ENCODE measurements at places on chromosomes 2 and 18.

DNA sequence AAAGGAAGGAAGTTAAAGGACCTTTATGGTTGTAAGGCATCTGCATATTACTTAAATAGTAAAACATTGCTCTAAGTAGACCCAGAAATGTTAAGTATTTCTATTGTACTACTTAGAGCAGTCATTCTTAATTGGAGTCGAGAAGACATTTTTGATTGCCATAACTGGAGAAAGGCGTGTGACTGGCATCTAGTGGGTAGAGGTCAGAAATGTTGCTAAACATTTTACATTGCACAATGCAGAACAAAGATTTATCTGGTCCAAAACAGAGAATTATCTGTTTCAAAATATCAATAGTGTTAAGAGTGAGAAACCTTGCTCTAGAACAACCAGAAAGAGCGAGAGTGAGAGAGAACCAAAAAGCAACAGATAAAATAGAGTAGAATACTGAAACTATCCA, 23.3 kb upstream of the ROCK1 start:
- no peak for DNase-seq

GRCh38 chr18:63447066-63447465, 24.8 kb upstream of the VPS4B start:
- no peak for DNase-seq

- no peak for DNase-seq
Measured at GRCh38 chr2:219076253-219076652, 15.5 kb upstream of the IHH start.

DNA sequence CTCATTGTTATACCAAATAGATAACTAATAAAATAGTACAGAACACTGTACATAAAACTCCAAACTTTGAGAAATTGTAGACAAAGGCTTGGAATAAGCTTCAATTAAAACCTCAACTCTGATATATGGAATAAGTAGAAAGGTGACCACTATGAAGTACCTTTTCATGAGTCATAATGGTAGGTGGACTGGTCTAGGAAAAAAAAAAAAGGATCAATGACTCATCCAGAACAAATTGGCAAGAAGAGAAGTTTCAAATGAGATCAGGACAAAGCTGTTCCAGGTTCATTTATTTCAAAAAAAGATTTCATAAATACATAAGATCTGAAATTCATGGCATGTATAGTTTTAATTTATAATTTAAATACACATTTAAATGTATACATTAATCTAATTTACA, 769.7 kb downstream of the SUCLG1 start:
- no peak for DNase-seq

GRCh38 chr2:106097038-106098000, 96.8 kb downstream of the UXS1 start:
- DNase-seq: no peak

- no peak for DNase-seq
Measured at GRCh38 chr2:8841932-8842331, 4.5 kb upstream of the KIDINS220 start.

GRCh38 chr2:157866202-157866601, 9.9 kb downstream of the ACVR1 start:
- no peak for DNase-seq

GRCh38 chr2:191049728-191050639, 36.0 kb upstream of the STAT1 start:
- no peak for DNase-seq

GRCh38 chr2:43764086-43764705, 9.6 kb upstream of the DYNC2LI1 start:
- DNase-seq: no peak

DNA sequence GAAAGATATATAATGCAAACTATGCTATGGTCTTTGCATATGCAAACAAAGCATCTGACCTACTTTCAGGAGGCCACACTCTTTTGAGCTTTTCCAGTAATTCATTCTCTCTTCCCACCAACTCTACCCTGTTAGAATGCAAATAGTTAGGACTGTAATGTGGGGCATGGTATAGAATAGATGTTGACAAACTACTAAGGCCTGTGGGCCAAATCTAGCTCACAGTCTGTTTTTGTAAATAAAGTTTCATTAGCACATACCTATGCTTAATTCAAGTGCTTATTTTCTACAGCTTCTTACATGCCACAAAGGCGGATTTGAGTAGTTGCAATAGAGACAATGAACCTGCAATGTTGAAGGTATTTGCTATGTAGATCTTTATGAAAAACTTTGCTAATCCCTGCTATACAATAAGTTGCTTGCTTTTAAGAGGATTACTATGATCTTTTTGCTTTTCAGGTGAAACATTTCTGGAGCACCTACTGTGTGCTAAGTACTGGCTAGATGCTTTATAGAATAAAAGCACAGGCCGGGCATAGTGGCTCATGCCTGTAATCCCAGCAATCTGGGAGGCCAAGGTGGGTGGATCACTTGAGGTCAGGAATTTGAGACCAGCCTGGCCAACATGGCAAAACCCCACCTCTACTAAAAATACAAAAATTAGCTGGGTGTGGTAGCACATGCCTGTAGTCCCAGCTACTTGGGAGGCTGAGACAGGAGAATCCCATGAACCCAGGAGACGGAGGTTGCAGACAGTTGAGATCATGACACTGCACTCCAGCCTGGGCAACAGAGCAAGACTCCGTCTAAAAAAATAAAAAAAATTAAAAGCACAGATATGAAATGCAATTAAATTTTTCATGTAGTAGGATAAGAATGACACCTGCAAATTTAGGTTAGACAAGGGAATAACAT, 267.8 kb downstream of the DPP10 start:
- no peak for DNase-seq

DNA sequence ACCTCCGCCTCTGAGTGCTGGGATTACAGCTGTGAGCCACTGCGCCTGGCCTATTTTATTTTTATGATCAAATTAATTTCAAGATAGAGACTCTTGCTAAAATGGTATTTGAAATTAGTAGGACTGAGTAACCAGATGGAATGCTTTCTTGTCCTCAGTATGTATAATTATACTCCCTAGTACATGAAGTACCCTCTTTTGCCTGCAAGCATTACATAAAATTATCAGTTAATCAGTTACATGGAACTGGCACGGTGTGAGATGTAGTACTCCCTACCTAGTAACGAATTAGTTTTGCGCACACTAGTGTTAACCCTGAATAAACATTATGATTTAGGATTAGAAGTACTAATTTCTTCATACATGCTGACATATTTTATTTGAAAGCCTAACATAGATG, 41.6 kb downstream of the RBBP8 start:
- no peak for DNase-seq

GRCh38 chr2:45729753-45730512, 78.5 kb downstream of the PRKCE start:
- no peak for DNase-seq

DNA sequence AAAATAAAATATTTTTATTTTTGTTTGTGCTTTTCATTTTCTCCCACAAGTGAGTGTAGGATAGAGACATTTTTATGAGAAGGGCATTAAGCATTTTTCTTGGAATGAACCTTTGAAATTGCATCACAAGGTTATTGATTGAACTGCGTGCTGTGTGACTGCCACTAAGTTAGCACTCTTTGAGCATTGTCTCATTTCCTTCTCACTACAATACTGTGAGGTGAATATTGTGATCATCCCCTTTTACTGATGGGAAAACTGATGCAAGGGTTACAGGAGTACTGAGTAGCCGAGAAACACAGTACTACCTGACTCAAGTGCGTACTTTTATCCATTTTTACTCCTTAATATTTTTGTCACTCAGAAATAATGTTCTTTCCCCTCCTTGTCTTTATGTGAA, 2.0 kb downstream of the NBEAL1 start:
- DNase-seq: no peak
